Muscle of arm (tissue), 14 donors: ENCODE measurements at places on chromosomes 6 and 20. TPM values are rescaled to one million over a fixed set of nuclear protein-coding genes. Genes with fewer than 3 reads are reported as not detected.

DNA sequence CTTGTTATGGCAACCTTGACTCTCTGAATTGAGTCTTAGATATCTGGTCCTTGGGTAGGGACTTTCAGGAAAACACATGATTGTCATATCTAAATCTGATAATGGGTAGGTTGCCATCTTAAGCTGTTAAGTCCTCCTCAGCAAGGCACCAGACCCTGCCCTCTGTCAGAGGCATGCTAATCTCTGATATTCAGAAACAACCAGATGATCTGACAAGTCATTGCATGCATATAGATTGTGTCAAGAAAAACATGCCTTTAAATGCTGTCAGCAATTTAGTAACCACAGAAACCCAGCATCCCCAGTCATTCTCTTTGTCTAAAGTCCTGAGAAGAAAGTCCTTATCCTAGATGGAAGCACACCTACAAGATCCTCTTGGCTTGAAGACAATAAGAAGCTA, 149.1 kb downstream of the EDN1 start:
- DNase-seq: no peak

GRCh38 chr20:57581202-57582028, 20.5 kb downstream of the PCK1 start:
- no peak for DNase-seq

Gene CCDC170
- polyA plus RNA-seq: 0.74 TPM

DNA sequence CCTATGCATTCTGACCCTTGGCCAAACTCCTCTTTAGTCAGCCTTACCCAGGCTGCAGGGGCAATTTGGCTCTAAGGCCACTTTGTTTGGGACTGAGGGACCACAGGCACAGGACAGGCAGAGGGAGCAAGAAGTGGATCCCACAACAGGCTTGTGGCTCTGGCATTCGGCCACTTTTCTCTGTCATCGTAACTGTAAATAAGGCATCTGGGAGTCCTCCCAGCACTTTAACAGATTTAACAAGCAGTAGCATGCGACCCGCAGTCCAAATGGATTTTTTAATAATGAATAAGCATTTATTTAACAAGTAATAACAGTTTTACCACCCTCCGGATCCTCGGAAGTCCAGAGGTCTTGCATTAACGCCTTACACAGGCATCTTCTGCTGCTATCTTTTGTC, 16.1 kb upstream of the CDH22 start:
- DNase-seq: no peak

- no peak for DNase-seq
These were observed 2.5 kb downstream of the AAR2 start for GRCh38 chr20:36238760-36239159.

- DNase-seq: no peak
These were observed 502.9 kb downstream of the CD83 start for GRCh38 chr6:14620522-14620921.

DNA sequence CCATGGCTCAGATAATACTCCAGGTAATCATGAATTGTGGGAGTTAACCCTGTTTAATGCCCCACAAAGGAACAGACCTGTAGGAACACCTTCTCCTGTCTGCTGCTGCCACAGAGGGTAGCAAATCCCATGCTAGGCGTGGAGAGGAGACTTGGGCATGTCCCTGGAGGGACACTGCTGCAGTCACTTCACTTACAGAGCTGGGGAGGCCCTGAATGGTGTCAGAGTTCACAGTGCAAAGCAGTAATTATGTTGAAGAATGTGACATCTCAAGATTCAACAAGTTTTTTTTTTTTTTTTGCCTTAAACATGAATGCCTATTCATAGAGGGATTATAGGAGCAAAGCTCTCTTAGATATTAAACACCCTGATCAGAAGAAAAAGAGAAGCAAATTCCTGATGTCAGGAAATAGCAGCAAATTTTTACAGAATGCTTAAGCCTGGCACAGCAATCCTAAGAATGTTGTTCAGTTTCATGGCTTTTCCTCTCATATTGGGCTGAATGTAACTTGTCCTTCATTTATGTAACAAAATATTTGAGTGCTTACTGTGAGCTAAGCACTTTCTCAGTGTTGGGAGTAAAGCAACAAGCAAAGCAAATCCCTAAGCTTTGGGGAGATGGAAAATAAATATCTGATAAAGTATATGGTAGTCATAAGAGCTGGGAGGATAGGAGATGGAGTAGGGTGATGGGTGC, 45.0 kb downstream of the CARMIL1 start:
- no peak for DNase-seq

- DNase-seq: no peak
These were observed 44.3 kb downstream of the FAM50B start for GRCh38 chr6:3893487-3893886.

- no peak for DNase-seq
These were observed 1.2 kb downstream of the HLA-DQA2 start for GRCh38 chr6:32742374-32742773.

- no peak for DNase-seq
These were observed 5.5 kb downstream of the TTBK1 start for GRCh38 chr6:43248791-43249190.
